ENCODE measurements at places on chromosomes 2 and 18.

- no peak for DNase-seq
Measured at GRCh38 chr2:226906163-226906693, 70.4 kb downstream of the RHBDD1 start.

GRCh38 chr2:224837066-224837465 lies 120.9 kb upstream of the CCDC195 start:
- DNase-seq = no peak

GRCh38 chr2:173175222-173175621 lies 99.6 kb downstream of the MAP3K20 start:
- no peak for DNase-seq

DNA sequence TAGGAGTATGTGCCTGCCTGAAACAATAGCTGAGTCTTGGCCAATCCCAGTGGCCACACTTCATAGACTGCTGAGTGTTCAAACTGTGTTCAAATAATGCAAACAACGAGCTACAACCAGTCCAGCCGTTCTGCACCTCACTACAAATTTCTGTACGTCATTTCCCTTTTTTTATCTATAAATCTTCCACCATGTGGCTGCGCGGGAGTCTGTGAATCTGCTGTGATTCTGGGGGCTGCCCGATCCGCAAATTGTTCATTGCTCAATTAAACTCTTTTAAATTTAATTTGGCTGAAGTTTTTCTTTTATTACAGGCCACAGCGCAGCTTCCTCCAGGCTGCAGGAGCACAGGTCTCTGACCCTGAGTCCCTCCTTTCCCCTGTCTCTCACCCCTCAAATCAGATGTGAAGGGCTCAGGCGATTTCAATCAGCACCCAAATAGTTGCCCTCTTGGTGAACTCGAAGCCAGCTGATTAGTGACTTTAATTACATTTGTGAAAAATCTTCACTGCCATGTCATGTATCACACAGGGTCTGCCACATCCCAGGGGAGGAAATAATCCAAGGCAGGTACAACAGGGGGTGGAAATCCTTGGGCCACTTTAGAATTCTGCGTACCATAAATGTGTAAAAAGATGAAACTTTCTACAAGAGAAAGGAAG lies 145.6 kb downstream of the NDUFA10 start:
- DNase-seq = no peak

GRCh38 chr18:72720116-72720515 lies 147.7 kb downstream of the NETO1 start:
- DNase-seq = no peak

DNA sequence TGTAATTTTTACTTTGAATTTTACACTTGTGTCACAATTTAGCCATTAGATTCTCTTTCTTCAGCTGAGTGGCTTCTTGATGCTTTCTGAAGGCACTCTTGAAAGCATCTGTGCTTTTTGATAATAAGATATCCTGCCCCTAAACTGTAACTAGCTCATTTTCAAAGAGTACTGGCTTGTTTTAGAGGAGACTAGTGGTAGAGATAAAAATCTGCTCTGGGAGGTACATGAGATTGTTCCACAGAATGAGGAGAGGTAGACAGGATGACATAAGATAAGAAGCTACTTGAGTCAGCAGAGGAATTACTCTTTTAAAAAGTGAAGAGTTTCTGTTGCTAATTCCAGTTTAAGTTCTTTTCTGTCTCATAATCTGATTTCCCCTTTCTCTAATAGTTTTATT lies 10.6 kb downstream of the PLEKHB2 start:
- peak; percentile 20 for DNase-seq

DNA sequence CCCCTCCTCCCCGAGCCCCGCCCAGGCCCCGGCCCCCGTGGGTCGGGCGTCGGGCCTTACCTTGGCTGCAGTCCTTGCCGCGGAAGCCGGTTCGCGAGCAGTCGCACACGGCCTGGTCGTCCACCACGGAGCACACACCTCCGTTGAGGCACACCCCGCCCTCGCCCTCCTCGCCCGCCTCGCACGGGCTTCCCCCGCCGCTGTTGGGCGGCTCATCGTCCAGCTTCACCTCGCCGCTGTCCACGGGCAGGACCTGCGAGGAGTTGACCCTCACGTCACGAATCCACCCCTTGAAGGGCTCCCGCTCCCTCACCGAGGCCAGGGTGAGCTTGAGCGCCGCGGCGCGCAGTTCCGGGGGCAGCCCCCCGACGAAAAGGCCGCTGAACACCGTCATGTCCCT lies 4.5 kb downstream of the NRXN1 start:
- DNase-seq = no peak

- DNase-seq = no peak
Measured at GRCh38 chr2:96907115-96908041, 37.5 kb upstream of the SEMA4C start.

DNA sequence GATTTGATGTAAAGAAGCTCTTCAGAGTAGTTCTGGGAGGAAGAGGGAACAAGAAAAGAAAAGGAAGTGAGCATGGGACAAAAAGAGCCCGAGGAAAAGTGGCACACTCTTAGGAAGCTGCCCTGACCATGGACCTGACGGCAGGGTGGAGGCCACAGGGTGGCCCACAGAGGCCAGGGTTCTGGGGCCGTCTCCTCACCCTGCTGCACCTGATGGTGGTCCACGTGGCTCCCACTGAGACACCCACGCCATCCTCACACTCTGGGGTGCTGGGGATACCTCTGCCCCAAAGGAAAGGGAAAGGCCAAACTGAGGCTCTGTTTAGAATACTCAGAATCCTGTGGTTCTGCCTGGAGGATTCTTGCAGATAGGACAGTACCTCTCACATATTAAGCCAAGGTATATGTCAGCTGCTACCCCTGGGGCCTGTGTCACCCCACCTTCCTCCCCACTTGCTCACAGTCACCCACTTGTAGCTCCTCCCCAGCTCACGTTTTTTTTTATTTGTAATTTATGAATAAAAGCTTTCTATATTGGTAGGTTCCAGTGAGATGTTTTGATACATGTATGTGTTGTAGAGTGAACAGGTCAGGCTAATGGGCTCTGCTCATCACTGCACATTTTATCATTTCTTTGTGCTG lies 171.1 kb downstream of the LDLRAD4 start:
- no peak for DNase-seq

DNA sequence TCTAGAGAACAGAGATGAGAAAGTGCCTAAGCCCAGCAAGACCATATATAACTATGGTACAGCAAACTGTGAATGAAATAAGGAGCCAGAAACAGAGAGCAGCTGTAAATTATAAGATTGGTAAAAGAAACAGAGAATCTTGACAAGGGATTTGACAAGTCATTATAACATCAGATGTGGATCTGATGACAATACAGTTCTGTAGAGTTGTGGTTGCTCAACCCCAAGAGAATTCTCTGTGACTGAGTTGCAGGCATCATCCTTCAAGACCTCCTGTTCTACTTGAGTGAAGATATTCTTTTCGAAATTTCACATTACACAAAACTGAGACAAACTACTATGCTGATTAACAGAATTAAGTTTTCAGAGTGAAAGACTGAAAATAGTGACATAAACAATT lies 343.1 kb upstream of the SLC39A10 start:
- DNase-seq = no peak

- DNase-seq = no peak
Measured at GRCh38 chr2:158049129-158049855, 52.4 kb upstream of the UPP2 start.

DNA sequence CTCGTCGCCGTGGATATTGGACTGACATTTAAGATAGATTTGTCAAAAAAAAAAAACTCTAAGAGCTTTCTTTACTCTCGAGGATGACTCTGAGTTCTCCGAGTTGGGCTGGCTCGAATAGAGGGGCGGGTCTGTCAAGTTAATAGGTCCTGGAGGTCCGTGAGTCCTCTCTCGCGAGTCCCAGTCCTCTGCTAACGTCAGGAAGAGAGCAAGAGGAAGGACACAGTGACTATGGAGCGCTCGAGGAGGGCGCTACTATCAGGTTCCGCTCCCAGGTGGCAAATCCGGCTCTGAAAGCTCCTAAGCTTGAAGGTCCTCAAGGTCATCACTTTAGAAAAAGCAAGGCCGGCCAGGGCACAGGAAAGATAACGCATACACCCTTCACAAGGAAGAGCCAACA lies 404 bp upstream of the AKAIN1 start:
- no peak for DNase-seq

DNA sequence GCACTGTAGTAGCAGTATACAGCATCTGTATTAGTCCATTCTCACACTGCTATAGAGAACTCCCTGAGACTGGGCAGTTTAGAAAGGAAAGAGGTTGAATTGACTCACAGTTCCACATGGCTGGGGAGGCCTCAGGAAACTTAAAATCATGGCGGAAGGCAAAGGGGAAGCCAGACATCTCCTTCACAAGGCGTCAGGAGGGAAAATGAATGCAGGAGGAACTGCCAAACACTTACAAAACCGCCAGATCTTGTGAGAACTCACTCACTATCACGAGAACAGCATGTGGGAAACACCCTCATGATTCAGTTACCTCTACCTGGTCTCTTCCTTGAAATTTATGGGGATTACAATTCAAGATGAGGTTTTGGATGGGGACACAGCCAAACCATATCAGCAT lies 25.4 kb downstream of the MAP4K4 start:
- DNase-seq = no peak

- peak; percentile 17 for DNase-seq
Measured at GRCh38 chr2:54048117-54048785, 67.2 kb upstream of the ACYP2 start.

DNA sequence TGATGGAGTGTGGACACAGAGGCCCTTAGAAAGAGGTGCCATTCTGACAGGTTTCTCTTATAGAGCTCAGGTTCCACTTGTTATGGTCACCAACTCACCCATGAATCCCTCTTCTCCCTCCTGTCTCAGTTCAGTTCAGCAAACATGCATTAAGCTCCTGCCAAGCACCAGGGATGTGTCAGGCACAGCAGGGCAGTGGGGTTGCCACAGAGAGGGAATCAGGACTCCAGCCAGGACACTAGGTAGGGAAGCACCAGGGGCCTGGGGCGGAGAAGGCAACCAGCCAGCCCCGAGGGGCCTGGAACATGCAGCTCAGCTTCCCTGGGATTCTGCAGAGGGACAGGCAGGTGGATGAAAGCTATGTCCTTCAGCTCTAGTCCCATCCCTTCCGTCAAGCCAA lies 44.6 kb downstream of the TOGARAM2 start:
- DNase-seq = no peak

DNA sequence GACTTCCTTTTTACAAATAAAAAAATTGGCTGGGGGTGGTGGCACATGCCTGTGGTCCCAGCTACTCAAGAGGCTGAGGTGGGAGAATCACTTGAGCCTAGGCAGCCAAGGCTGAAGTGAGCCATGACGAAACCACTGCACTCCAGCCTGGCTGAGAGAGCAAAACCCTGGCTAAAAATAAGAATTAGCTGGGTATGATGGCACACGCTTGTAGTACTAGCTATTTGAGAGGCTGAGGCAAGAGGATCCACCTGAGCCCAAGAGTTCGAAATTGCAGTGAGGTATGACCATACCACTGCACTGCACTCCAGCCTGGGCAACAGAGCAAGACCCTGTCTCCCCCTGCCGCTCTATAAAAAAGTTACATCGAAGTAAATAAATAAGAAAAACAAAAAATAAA lies 33.7 kb downstream of the GFPT1 start:
- no peak for DNase-seq

DNA sequence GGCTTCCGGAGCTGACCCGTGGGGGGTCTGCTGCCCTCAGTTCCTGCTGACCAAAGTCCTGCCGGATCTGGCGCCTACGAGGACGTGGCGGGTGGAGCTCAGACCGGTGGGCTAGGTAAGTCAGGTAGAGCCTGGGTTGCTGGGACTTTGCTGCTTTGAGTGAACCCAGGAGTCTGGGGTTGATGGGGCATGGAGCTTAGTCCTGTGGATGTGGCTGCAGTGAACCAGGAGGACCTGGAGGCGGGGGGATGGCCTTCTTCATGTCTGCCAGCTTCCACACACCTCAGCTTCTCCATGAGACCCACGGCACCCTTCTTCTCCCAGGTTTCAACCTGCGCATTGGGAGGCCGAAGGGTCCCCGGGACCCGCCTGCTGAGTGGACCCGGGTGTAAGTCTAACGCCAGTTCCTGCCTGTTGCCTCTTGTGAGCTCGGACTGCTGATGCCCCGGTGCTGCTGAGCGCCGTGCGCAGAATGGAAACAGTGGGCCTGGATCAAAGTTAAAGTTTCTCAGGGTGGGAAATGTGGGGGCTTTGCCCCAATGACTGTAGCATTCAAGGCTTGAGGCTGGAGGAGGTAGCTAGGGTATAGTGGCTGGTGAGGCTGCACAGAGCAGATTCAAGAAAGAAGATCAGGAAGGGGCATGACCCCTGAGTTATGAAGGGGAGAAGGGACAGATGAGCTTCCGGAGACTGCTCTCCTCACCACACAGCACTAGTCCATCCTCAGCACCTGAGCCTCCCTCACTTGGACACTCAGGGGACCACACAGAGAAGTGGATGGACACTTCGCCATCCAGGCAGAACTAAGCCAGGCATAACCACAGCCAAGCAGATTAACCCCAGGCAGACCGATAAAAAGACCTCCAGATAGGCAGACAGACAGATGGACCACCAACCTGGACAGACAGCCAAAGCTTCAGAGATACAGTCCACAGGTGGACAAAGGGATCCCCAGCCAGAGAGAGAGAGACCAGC lies 17.3 kb downstream of the PTPN18 start:
- DNase-seq = no peak

- no peak for DNase-seq
Measured at GRCh38 chr2:166449439-166449838, 44.6 kb downstream of the SCN7A start.

GRCh38 chr2:214489181-214489580 lies 78.3 kb downstream of the VWC2L start:
- no peak for DNase-seq

DNA sequence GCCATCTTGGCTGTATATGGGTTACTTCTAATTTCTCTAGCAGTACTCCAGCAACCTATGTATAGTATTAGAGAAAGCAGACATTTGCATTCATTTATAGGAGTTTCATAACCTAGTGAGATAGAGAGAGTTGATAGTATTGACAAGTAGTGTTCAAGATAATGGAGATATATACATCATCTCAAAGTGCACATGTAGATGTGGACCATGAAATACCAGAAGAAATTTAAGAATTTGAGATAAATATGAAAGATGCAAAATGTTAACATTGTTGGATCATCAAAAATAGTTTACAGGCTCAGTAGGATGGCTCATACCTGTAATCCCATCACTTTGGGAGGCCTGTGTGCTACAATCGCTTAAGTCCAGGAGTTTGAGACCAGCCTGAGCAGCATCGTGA lies 243.0 kb downstream of the MBD5 start:
- no peak for DNase-seq

GRCh38 chr2:133993160-133993559 lies 260.7 kb upstream of the MGAT5 start:
- no peak for DNase-seq

GRCh38 chr2:205929246-205929942 lies 156.6 kb downstream of the INO80D start:
- DNase-seq = no peak
